ENCODE measurements at places on chromosomes 1 and 21.

GRCh38 chr1:198072177-198072576, 84.6 kb upstream of the NEK7 start:
- no peak for DNase-seq

GRCh38 chr1:79052829-79053449, 46.4 kb upstream of the ADGRL4 start:
- DNase-seq = no peak

GRCh38 chr1:233547726-233548125, 66.2 kb upstream of the KCNK1 start:
- no peak for DNase-seq

DNA sequence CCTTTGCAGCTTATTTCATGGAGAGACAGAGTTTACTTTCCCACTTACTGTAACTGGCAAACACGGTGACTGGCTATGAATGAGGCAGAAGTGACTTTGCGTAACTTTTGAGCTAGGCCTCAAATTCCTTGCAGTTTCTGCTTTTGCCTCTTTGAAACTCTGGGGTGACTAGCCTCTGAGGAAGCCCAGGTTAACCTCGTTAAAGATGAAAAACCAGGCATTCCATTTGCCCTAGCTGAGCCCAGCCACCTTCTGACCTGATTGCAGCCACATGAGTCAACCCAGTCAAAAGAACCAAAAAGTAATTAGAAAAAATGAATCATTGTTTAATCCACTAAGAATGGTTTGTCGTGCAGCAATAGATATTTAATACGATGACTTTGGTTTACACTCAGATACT, 20.4 kb downstream of the PRMT6 start:
- DNase-seq = no peak

DNA sequence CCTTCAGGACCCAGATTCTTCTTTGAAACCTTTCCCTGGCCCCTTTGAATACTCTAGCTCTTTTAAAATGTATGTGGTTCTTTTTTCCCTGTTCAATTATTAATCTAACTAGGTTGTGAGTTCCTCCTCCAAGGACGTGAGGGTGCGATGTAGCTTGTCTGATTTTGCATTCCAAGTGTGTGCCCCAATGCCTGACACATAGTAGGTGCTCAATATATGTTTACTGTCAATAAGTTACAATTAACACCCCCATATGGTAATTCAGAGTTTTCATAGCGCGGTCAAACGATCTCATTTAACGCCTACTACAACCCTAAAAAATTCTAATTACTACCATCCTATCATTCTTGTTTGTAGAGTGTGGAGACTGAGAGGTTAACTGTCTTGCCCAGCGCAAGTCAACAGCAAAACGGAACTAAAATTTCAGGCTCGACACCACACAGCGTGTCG, 482 bp upstream of the MTR start:
- DNase-seq = no peak

DNA sequence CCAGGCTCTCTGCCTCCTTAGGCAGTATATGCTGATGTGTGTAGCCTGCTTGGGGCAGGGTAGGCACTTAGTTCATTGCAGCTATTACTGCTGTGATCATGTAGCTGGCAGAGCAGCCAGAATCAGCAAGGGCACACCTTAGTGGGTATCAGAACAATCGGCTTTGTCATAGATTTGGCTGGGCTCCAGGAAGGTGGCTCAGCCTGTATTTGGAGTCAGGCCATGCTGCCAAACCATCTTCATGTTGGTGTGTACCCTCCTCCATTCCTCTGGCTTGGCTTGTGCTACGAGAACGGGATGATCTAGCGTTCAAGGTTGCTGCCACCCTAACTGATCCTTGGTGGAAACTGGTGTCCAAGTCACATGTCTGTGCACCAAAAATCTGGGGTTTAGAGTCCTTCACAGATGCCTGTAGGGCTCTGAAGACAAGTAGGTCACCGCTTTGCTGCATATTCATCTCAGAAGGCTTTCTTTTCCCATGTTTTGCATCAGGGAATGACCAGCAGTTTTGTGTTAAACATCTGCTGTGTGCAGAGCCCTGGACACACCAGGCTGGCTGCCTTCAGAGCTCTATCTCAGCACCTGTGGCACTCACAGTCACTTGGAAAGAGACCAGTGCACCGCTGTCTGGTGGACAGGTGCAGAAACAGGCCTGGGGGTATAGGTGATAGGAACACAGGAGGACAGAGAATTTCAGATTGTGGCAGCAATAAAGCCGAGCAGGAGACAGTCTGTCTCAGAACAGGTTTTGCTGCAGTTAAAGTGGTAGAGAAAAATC, 23.7 kb downstream of the VANGL1 start:
- no peak for DNase-seq

GRCh38 chr1:71298633-71299032, 217.8 kb upstream of the ZRANB2 start:
- DNase-seq = no peak

GRCh38 chr1:185241127-185241526, 75.9 kb downstream of the IVNS1ABP start:
- no peak for DNase-seq
